A673 (cell line): ENCODE measurements at places on chromosomes 11 and 22. TPM values are rescaled to one million over a fixed set of nuclear protein-coding genes. Genes with fewer than 3 reads are reported as not detected.

Gene LRRC32
- total RNA-seq: not detected in 2 replicates

Gene ESAM
- 1.2 and 1.5 TPM in 2 replicates for total RNA-seq

Gene LRP4
- total RNA-seq: 31.8 and 39.6 TPM in 2 replicates

Gene MPZL2
- total RNA-seq: not detected in 2 replicates

Gene TRIM49
- total RNA-seq: not detected in 2 replicates

Gene HTATIP2
- 42.8 and 51.6 TPM in 2 replicates for total RNA-seq

Gene DRAP1
- total RNA-seq: 122 and 124 TPM in 2 replicates

DNA sequence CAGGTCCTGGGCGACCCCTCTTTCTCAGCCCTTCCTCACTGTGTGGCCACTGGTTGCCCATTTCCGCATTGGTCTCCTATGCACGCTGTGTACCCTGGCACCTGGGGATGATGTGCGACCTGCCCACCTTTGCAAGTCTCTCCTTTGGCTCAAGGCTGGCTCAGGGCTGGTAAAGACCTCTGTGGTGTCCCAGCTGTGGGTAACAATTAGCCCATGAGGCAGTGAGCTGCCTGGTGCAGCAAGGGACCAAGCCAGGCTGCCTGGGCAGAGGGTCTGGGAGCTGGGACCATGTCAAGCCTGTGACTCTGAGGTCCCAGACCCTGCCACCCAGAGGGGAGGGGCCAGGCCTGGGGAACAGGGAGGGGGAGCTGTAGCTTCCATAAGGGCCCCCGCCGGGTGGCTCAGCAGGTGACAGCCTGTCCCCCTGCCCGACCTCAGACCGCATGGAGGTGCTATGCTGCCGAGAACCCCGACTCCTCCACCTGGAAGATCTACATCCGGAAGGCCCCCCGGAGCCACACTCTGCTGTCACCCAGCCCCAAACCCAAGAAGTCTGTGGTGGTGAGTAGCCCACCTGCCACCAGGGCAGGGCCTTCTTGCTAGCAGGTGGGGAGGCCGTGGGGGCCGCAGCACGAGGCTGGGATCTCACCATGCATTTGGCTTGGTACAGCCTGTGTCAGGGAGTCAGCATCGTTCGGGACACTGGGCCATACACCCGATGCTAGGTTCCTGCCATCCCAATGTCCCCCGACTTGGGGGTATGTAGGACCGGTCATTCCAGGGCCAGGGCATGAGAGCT lies 112.5 kb downstream of the KCNQ1OT1 start:
- no peak for DNase-seq

DNA sequence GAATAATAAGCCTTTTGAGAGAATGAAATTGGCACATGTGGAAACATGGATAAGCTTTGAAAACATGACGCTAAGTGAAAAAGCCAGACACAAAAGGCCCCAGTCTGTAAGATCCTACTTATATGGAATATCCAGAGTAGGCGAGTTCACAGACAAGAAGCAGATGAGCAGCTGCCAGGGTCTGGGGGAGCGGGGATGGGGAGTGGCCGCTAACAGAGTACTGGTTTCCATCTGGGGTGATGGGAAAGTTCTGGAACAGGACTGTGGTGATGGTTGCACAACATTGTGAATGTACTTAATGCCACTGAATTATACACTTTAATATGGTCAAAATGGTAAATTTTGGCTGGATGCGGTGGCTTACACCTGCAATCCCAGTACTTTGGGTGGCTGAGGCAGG lies 126.5 kb downstream of the SPATA19 start:
- no peak for DNase-seq

DNA sequence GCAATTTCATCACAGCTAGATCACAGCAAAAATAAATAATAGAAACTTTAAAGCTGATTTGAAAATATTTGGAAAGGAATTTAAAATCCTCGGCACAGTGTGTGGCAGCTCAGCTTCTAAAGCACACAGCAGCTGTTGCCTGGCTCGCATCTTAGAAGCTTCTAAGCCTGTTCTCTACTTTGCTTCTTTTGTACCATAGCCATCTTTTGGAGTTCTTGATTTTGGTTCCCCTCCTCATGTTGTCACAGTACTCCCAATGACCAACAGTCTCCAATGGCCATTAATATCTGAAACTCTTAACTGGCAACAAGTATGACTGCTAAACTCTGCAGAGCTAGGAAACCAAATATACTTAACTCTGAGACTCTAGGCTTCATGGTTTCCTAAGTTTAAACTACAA lies 28.8 kb downstream of the CHKA start:
- DNase-seq: no peak

GRCh38 chr11:27209562-27210005 lies 153.4 kb downstream of the CCDC34 start:
- peak; percentile 100 for DNase-seq

DNA sequence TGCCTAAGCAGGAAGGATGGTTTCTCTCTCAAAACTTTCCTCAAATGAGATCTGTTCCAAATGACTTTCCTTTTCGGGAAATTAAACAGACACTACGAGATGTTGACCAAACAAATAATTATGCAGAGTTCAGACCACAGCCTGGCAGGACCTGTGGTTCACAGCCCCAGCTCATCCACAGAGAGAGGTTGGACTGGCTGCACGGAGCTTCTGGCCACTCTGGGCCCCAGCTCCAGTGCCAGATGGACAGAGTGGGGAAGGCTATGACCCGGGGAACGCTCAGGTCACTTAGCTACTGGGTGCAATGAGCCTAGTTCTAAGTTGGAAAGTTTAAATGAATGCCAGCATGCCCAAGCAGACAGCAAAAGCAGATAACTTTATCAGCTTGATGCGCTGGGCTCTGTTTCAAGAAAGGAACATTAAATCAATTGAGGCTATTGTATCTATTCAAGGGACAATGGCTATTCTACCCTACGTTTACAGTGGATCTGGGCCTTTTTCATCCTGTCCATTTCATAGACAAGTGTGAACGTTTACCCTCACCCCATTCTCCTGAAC lies 155.7 kb upstream of the NARS2 start:
- no peak for DNase-seq

DNA sequence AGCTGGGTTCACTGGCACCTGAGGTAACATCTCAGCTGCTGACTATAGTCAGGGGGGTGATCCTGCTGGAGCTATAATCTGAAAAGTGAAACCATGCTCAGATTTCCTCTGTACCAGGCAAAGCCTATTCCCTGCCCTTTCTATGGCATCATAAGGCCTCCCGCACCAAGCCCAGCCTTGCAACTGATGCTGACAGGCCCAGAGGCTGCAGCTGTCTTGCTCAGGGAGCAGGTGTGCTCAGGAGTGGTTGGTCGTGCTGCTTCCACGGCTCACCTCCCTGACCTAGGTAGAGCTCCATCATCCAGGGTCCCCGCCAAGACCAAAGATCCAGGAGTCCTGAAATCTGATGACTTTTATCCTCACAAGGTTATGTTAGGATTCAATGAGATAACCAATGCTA lies 121.7 kb downstream of the FEZ1 start:
- DNase-seq: no peak

DNA sequence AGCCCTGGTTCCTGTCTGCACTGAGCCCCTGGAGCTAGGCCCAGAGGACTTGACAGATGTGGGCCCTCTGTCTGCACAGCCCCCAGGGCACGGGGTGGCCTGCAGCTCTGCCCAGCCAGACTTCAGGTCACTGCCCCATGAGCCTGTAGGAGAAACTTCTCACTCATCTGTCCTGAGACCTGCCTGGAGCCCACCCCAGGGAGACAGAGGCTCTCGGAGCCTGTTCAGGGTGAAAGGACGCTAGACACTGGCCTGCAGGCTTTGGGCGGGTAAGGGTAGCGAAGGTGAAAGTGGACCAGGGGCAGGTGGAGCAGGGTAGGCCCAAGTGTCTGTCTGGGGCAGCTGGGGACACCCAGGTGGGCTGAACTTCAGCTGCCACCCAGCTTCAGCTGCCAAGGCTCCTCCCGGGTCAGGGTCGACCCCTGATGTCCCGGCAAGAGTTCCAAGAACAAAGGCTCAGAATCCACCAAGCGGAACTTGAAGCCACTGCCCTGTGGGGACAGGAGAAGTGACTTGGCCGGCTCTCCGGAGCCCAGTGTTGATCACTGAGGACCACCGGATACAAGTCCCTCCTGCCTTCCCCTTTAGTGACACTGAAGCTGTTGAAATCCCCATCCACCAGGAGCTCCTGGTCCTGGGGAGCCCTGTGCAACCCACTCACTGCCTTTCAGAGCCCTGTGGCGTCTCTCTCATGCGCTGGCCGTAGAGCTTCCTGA lies 90.3 kb downstream of the KCNQ1 start:
- DNase-seq: no peak

DNA sequence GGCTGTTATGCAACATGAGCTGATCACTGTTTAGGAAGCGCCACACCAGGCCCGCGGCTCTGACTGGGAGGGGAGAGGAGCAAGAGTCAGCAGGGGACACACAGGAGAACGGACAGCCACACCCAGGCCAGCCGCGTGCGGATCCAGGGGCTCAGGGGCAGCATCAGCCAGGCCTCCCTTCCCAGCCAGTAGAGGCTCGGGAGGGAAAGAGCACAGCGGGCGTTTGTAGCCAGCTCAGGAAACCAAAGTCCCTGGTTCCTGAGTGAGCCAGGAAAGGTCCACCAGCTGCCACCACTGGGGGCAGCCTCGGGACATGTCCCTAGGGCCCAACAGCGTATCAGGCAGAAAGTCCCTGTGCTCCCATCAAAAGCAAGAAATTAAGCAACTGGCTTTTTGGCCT lies 71.8 kb upstream of the PITPNB start:
- peak; percentile 33 for DNase-seq

DNA sequence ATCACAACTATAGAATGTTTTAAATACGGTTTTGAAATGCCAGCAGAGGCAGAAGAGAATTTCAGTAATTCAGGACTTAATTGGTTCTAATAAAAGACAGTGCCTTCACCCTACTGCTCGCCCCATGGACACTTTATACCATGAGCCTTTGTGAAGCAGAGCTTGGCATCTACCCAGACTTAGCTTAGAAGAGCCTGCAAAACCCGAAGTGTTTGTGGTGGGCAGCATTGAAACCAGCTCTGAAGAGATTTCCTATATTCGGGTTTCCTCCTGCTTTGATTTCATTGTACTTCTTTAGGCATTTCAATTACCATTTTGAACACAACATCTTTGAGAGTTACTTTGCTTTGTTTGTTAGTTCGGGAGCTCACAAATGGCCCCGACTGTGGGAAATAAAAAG lies 185.1 kb upstream of the MTNR1B start:
- peak; percentile 34 for DNase-seq

DNA sequence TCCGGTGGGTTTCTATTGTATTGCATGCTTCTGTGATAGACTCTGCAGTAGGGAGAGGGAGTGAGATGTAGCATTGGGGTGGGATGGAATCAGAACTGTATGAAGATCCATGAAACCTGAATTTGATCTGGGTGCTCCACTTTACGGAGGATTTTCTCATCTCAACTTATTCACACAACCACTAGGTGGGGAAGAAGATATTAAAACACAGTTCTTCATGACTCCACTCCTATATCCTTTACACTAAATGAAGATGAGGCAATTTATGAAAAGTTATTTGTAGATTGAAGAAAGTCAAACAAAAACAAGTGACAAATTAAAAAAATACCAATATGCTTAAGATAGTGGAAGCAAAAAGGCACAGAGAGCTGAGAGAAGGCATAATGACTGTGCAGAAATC lies 92.6 kb upstream of the PDGFD start:
- peak; percentile 16 for DNase-seq

- no peak for DNase-seq
Observed at GRCh38 chr11:17183836-17184235, 23.9 kb downstream of the PIK3C2A start.

DNA sequence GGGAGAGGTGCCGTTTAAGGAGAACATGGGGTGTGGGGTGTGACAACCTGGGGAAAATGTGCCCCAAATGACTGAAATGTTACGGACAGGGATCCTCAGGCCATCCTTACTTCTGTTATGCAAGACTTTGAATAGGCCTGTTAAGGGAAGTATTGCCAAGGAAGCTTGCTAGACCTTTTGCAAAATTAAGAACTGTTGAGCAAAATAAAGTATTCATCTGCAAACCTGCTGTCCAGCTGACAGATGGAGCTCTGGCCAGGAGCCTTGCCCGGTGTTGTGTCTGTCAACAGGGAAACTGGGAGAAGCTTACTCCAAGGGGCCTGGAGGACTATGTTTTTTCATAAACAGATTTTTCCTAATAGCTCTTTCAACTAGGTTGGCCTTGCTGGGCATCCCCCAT lies 48.0 kb downstream of the FAT3 start:
- no peak for DNase-seq

GRCh38 chr22:27274770-27275449 lies 526.6 kb downstream of the MN1 start:
- DNase-seq: no peak

DNA sequence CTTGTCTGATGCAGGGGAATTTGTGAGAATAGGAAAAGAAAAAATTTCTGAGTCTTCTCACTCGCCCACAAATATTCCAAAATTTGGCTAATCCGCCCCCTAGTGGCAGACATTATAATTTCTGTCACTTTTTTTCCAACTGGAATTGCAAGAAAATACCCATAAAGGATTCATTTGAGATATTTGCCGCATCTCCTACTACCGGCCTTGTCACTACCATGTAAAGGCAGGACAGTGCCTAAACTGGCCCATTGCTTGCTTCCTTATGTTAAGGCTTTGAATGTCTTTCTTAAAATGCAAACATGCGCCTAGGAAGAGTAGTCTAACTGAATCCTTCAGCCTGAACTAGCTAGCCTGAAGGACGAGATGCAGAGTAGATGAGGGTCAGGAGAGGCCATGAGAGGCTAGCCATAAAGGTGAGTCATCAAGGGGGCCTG lies 9.3 kb upstream of the CEP295 start:
- peak; percentile 78 for DNase-seq

GRCh38 chr11:16924826-16925560 lies 89.2 kb downstream of the PLEKHA7 start:
- peak; percentile 29 for DNase-seq

DNA sequence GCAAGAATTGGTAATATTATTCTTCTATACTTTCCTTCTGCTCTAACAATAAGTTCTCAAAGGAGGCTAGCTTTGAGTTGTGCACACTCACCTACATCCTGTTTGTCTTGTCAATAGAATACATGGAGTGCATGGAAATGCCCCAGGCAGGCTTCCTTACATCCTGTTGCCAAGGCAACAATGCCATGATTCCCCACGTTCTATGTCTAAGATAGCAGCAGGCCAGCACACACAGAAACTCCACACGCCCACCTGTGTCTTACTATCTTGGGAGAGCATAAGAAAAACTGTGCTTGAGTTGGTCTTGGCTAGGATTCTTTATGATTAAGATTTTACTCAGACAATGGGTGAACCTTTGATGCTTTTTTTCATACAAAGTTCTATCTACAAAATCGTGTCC lies 379.2 kb downstream of the AASDHPPT start:
- no peak for DNase-seq

DNA sequence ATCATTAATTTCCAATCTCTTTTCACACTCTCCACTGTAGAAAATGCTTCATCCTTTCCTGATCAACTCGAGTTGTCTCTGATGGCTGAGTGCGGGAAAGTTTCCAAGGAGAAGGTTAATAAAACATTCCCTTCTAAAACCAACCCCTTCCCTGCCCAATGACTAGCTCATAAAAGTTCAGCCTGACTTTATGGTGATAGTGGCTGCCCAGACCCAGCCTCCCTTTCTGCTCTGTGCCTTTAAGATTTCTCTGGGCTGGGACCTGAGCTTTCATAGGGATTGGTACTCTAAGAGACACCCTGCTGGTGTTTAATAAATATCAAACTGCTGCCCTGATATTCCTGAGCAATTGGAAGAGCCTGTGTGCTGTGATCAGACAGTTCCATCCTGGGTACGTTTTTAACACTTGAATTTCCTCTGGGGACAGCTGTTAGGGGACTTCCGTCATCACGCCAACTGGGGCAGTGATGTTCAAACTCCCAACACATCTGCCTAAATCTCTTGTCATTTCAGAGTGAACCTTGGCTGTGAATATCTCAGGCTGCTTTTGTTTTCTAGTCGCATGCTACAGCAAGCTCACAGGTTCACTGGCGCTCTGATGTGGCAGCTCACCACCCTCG lies 195.0 kb upstream of the KIRREL3 start:
- DNase-seq: no peak
